ENCODE measurements at places on chromosomes 12 and 14.

DNA sequence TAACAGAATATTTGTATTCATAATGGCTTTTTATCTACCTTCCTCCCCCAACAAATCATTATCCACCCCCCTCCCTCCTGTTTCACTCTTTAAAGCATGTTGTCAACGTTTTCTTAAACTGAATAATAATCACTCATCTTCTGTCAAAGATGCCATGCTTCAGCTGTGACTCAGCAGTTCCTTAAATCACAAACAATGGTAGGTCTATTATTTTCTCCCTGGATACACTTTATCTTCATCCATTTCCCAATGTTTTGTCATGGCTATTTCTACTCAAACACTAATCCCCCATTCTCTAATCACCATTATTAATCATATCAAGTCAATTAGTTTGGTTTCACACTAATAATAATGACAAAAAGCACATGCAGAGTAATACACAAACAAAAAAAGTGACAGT is 6.5 kb downstream of the CLEC12B start:
- DNase-seq, result no peak

DNA sequence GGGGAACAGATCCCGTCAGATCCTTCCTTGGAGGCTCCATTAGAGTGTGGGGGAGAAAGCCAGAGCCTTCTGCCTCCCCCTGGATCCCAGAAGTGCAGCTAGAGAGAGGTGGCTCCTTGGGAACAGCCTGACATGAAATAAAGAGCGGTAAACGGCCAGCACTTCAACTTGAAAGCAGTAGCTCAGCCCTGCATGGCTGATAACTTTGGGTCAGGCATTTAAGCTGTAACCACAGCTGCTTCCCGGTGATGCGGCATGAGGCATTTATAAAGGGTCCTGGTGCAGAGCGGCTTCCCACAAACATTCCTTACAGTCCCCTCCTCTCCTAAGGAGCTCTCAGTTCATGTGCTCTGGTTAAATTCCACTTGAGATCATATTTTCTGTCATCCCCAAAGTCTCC is 960.3 kb downstream of the VRK1 start:
- no peak for DNase-seq

- DNase-seq, result no peak
Observed at GRCh38 chr14:36820111-36820709, 158.6 kb downstream of the PAX9 start.

- DNase-seq, result no peak
Observed at GRCh38 chr12:127771546-127771945, 495.4 kb upstream of the TMEM132C start.

DNA sequence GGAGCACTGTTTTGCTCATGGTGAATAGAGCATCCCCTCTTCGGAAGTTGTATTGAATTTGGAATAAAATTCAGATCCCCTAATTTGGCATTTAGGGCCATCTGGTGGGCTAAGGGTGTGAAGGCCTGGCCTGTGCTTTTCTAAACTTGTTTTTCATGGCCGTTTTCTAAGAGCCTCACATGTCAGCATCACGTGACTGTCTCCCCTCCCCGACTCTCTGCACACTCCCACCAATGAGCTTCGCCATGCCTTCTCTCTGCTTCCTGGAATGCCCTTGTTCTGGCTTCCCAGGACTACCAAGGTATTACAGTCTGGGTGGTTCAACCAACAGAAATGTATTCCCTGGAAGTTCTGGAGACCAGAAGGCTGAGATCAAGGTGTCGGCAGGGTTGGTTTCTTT is 85.3 kb downstream of the PRIMA1 start:
- DNase-seq, result no peak

- no peak for DNase-seq
Observed at GRCh38 chr14:37585971-37586796, 8.9 kb downstream of the FOXA1 start.

- no peak for DNase-seq
Observed at GRCh38 chr12:113940357-113941207, 25.5 kb downstream of the RBM19 start.

- no peak for DNase-seq
Observed at GRCh38 chr12:45310627-45310968, 94.7 kb downstream of the ANO6 start.

GRCh38 chr14:20469890-20470602 is 840 bp downstream of the PNP start:
- no peak for DNase-seq

GRCh38 chr12:8734873-8735381 is 37.1 kb downstream of the RIMKLB start:
- no peak for DNase-seq

DNA sequence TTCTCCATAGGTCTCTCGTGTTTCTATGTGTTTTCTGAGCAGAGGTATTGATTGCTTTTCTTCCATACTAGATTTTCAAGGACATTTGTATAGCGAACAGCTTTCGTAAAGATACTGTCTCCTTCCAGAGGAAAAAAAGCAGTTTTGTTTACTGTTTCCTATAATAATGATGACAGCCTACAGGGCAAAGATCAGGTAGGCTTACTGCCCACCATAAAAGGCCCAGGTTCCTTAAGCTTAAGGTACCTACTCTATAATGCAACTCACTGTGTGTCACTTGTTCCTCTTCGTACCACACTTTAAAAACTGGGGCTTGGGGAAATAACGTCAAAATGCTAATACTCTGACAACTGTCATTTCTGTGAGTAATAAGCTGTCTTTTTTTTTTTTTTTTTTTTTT is 6.7 kb downstream of the PLCZ1 start:
- DNase-seq, result no peak

- no peak for DNase-seq
Observed at GRCh38 chr12:27571463-27571862, 47.5 kb downstream of the PPFIBP1 start.

- DNase-seq, result no peak
Observed at GRCh38 chr12:22268406-22268805, 66.1 kb downstream of the ST8SIA1 start.

GRCh38 chr14:34190717-34191116 is 239.8 kb upstream of the EGLN3 start:
- DNase-seq, result no peak

GRCh38 chr14:65280653-65281052 is 131.9 kb upstream of the FUT8 start:
- no peak for DNase-seq

GRCh38 chr14:71362282-71362681 is 455.0 kb downstream of the PCNX1 start:
- no peak for DNase-seq

DNA sequence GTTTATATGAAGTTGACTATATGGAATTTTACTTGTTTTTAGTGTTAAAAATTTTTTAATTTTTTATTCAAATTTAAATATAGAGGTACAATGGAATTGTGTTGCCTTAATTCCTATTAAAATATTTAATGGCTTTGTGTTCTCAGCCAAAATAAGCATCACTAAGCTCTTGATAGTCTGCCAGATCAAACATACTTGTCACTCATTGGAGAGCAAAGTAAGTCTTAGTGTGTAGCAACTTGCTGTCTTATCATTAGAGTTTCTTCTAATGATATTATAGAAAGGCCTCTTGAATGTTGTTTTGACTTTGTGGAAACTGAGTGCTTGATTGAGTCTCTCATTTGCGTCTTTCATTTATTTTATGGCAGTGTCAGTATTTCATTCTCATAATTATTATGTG is 10.7 kb downstream of the SFSWAP start:
- no peak for DNase-seq

GRCh38 chr12:132433641-132434395 is 56.1 kb upstream of the FBRSL1 start:
- no peak for DNase-seq

GRCh38 chr12:84069699-84070098 is 842.9 kb downstream of the SLC6A15 start:
- no peak for DNase-seq

DNA sequence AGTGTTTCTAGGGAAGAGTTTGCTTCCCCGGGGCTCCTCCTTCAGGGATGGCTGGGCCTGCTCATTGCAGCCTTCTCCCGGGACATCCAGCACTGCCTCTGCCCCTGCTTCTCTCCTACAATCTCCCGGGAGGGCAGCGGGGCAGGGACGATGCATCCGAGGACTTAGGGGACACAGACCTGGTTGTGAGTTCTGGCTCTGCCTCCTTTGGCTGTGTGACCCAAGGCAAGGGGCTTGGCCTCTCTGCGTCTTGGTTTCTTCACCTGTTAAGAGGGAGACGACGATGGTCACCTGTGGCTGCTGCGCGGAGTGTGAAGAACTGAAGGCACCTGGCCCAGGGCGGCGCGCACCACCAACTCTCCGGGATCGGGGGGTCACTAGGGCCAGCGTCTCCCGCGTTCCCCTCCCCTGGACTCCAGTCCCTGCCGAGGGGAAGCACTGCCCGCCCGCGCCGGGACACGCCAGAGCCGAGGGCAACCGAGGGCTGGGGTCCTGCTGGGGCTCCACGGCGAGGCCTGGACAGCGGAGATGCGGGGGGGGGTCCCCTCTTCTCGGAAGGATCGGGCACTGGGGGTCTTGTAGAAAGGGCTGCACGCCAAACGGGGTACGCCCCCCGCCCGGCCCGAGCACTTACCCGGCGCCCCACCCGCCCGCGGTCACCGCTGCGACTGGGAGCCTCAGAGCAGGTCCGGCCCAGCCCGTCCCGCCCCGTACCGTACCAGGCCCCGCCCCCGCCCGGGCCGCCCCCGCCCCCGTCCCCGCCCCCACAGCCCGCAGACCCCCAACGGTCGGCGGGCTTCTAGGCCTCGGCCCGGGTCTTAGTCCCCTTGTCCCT is at the start of gene HVCN1:
Gene HVCN1 (minus strand): TSS at position 670 of the 835 bp plus-strand sequence. CDS start 5,870 bp downstream, outside the sequence.
- no peak for DNase-seq

DNA sequence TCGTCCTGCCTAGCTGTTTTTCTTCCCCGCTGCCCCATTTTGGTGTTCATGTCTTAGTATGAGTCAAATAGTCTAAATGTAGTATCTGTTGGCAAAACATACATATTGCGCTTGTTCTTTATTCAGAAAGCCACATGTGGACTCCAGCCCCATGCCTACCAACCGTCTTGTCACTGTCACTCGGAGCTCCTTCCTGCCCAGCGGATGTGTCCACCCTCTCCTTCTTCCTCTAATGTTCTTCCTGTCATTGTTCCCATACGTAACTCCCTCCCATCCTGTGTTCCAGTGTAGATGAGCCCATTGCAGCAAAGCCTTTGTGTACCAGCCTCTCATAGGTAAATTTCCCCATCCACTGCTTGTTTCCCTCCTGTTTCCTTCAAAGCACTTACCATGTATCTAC is 120.5 kb downstream of the TMX1 start:
- DNase-seq, result no peak

- DNase-seq, result no peak
Observed at GRCh38 chr12:23140710-23141109, 515.7 kb downstream of the ETNK1 start.

- DNase-seq, result peak; percentile 4
Observed at GRCh38 chr14:37246427-37246829, 48.7 kb downstream of the MIPOL1 start.

GRCh38 chr12:32819424-32819823 is 63.7 kb upstream of the YARS2 start:
- no peak for DNase-seq

GRCh38 chr12:8449355-8449859 is 6.4 kb upstream of the CLEC6A start:
- DNase-seq, result no peak

DNA sequence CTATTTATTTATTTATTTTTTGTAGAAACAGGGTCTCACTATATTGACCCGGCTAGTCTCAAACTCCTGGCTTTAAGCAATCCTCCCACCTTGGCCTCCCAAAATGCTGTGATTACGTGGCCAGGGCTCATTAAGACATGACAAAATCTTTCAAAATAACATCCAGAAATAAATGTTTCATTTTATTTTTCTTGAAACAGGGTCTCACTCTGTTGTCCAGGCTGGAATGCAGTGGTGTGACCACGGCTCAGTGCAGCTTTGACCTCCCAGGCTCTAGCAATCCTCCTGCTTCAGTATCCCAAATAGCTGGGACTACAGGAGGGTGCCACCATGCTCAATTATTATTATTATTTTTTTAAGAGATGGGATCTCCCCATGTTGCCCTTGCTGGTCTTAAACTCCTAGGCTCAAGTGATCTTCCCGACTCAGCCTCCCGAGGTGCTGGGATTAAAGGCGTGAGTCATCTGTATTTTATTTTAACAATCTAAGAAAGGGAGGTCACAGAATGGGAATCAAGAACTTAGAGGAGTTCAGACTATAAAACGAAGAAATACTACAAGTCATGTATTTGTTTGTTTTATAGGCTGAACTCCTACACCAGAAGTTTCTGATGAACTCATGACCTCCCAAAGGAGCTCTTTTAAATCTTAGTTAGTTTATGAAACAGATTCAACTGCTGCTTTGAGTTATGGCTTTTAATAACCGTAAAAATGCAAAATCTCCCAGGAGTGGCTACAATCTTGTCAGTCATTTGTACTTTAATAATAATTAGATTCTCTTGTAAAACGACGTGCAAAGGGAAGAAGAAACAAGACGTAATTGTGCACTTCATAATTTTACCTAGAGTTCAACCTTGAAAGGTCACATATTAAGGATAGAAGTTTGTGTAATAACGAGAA is 2.1 kb upstream of the TMEM263 start:
- DNase-seq, result no peak

GRCh38 chr14:28365510-28365909 is 401.1 kb upstream of the FOXG1 start:
- DNase-seq, result no peak

DNA sequence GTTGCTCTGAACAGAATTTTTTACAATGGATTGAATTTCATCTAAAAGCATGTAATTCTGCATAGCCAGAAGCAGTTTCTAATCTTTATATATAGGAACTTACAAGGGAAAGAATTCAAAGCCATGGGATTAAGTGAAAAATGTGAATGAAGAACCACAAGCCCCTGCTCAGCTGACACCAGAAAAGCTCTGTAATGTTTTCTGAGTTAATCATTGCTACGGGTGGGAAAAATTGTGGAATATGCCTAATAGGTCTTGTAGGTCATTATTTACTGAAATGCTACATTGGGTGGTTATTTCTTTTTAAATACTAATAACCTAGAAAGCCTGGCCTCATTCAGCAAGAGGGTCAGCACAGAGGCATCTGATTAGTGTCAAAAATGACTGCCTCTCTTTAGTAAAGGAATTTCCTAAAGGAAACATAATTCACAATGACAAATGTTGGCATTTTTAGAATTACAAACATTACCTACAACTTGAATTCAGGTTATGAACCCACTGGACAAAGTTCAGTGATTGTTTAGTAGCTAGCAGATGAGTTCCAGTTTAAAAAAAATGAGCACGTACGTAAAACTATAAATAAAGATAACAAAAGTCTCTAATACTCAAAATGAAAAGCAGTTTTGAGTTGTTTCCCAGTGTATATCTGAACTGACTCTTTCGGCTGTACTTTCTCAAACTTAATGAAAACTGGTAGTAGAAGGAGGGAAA is 75.3 kb downstream of the BMP4 start:
- no peak for DNase-seq

Measured in CMK (cell line).